ENCODE measurements at places on chromosomes 1 and 21.

DNA sequence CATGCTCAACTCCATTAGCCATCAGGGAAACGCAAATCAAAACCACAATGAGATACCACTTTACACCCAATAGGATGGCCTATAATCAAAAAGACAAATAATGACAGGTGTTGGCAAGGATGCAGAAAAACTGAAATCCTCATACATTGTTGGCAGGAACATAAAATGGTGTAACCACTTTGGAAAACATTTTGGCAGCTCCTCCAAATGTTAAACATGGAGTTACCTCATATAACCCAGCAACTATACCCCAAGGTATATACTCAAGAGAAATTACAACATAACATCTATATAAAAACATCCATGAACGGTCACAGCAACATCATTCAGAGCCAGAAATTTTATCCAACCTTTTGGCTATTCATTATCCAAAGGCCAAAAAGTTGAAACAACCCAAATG is 11.6 kb downstream of the EIF4G3 start:
- DNase-seq, result peak; percentile 78

DNA sequence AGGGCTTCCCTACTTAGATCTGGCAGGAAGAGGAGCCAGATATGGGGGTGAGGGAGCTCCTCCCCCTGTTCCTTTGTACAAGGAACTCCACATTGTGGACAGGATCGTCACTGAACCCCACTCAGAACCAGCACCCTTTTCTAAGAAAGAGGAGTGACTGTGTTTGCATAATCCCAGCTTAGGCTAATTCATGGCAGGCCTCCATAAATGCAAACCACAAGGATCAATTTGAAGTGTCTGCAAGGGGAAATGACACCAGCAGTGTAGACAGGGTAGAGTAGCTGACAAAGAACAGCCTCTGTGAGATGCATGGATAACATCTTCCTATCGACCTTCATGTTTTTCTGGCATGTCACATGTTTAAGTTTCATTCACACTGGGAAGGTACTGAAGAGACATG is 11.7 kb downstream of the MX1 start:
- no peak for DNase-seq

GRCh38 chr1:70327306-70328076 is 27.0 kb downstream of the ANKRD13C start:
- peak; percentile 56 for DNase-seq

- no peak for DNase-seq
Observed at GRCh38 chr1:168148916-168149315, 12.2 kb upstream of the GPR161 start.

GRCh38 chr1:246117066-246117791 is 389.9 kb downstream of the SMYD3 start:
- peak; percentile 61 for DNase-seq

GRCh38 chr1:94438692-94439276 is 20.6 kb downstream of the ABCD3 start:
- no peak for DNase-seq

- DNase-seq, result no peak
Observed at GRCh38 chr1:172487550-172487949, 43.7 kb upstream of the PIGC start.

All from MCF 10A (cell line).